ENCODE measurements at places on chromosomes 7 and 10.

DNA sequence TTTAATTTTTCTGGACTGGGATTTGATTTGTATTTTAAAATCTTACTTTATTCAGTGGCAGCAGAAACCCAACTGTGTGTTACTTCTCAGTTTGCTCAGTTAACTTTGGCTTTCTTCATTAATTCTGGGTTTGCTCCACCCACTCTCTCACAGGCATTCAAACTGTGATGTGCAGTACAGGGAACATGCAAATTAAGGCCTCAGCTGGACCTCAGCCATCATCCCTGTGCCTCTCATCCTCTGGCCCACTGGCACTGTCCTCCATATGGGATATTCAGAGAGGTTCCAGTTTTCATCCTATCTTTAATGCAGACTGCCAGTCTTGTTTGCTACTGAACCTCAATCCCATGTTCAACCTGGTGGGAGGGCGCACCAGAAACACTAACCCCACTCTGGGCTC lies 743.4 kb upstream of the IGFBP3 start:
- DNase-seq, result no peak

GRCh38 chr10:112221545-112221944 lies 38.0 kb upstream of the GPAM start:
- no peak for DNase-seq

GRCh38 chr7:115094163-115094562 lies 172.3 kb downstream of the MDFIC start:
- no peak for DNase-seq

DNA sequence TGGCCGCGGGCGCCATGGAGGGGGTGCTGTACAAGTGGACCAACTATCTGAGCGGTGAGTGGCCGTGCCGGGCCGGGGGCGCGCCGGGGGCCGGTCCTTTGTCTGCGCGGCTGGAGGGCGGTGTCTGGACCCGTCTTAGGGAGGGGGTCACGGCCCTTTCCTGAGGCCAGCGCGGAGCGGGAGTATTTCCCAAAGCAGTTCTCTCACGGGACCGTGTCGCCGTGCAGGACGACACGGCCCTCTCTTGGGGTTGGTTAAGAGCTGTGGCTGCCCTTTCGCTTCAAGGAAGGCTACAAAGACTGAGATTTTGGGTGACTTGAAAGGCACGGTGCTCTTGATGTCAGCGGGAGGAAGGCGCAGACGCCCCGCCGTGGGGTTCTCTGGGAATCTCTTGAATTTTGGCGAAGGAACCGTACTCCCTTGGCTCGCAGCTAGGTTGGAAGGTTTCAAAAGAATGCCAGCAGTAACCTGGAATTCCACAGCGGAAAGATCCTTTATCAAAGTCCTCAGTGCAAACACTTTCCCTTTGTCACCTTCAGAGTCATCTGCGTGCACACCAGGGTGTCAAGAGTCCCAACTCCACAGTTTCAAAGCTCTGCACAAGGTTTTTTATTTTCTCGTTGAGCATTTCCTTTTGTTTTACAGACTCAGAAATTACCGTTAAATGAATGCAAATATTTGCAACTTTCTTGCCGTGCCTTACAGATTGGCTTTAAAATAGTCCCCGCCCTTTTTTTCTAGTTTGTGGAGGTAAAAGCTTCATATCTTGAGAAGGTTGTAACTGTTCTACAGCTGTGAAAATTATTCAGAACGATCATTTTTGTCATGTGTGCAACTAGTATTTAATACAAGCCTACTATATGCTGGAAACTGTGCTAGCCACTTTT lies 780 bp downstream of the PLEKHA8 start:
- peak; percentile 24 for DNase-seq

DNA sequence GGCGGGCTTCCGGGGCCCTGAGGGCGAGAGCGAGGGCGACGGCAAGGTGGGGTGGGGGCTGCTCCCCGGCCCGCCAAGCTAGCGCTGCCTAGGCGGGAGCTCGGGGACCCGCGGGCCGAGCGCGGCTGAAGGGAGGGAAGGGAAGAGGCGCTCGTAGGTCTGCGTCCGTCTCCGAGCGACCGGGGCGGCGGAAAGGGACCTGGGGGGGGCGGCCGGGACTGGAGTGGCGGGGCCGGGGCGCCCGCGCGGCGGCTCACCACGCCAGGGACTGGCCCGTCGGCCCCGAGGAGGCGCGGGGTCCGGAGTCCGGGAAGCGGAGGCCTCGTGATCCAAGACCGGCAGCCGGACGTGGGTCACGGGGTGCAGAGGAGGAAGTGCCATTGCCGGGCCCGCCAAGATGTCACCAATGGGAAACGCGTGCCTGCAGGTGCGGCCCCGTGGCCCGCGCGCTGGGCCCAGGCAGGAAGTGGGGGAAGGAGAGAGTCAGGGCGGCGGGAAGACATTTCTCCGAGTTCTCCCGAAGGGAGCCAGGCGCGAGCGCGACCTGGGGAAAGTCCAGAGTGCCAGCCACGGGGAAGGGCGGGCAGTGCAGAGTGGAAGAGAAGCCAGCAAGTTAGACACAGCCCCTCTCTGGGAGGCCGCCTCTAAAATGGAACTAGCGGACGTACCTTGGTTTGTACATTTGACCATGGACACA lies 11.9 kb downstream of the HNRNPF start:
- DNase-seq, result peak; percentile 89

DNA sequence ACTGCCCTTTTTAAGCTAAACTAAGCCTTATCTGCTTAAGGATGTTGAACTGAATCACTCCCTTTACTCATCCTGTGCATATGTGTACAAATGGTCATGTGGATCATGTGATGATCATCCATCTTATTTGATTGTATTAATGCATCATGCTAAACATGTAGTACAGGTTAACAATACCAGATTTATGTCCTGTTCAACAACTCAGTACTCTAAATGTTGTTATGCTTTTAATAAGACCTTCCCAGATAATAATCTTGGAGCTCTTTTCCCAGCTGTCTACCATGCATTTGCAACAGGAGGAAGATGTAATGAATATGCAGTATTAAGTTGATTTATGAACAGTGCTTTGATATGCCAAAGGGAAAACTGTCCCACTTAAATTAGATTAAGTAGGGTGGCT lies 318.0 kb downstream of the BICC1 start:
- no peak for DNase-seq

DNA sequence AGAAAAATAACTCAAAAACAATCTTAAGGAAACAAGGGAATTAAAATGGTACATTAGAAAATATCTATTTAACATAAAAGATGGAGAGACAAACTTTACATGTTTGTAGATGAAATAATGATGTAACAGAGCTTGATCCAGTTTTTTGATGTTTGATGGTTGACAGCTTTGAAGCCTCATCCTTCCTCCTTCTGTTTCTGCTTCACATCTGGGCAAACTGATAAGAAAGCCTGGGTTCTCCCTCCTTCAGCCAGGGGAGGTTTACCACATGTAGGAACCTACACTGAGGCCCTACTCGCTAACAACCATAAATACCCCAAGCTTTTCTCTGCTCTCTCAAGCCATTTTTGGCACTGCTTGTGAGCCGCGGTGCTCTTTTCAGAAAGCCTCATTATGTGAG lies 82.8 kb upstream of the ZNF32 start:
- DNase-seq, result no peak

DNA sequence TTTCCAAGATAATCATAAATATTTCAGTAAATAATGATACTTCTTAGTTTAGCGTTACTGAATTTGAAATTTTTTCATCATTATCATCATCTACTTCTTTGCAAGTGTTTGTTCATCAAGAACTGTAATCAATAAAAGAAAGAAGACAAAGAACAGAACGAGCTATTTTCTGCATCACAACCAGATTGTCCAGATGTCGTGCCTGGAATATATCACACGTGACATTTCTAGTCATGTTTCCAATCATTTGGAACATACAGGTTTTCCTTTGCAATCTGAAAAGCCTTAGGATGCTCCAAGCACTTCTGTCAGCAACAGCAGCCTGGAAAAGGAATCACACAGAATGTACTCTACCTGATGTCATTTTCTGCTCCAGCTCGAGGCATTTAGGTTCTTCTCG lies 107.4 kb downstream of the FAM107B start:
- DNase-seq, result no peak

DNA sequence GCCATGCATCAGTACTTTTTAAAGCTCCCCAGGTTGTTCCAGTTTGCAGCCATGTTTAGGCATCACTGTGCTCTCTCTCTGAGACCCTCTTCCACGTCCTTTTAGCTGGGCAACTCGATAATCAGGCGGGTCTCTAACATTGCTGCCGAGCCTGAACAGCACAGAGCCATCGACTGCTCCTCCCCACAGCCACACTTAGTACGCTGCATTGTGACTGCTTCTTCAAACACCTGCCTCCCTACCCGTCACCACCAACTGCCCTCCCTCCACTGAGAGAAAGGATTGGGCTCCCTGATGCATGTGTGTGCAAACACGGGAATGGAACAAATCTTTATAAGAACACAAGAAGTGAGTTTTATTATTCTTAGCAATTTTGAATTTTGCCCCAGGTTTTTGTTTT lies 11.4 kb upstream of the TACR2 start:
- DNase-seq, result no peak

DNA sequence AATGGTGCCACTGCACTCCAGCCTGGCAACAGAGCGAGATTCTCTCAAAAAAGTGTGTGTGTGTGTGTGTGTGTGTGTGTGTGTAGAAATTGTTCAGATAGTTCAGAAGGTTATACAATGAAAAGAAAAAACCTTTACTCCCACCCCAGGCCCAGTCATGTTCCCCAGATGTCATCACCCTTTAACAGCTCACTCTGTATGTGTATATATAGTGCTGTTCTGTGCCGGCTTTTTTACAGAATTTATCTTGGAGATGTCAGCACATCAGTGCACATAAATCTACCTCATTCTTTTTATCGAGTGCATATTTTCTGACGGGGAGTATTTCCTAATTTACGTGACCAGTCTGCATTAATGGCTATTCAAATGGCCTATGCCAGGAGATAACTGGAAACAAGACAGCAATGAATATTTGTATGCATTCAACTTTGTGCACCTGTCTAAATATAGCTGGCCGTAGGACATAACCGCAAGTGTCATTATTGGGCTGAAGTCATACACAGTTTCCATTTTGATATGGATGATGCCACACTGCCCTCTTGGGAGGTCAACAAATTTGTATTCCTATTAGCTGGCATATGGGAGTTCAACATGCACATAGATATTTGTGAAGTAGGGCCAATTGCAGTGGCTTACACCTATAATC lies 11.7 kb downstream of the NIPSNAP2 start:
- DNase-seq, result no peak

DNA sequence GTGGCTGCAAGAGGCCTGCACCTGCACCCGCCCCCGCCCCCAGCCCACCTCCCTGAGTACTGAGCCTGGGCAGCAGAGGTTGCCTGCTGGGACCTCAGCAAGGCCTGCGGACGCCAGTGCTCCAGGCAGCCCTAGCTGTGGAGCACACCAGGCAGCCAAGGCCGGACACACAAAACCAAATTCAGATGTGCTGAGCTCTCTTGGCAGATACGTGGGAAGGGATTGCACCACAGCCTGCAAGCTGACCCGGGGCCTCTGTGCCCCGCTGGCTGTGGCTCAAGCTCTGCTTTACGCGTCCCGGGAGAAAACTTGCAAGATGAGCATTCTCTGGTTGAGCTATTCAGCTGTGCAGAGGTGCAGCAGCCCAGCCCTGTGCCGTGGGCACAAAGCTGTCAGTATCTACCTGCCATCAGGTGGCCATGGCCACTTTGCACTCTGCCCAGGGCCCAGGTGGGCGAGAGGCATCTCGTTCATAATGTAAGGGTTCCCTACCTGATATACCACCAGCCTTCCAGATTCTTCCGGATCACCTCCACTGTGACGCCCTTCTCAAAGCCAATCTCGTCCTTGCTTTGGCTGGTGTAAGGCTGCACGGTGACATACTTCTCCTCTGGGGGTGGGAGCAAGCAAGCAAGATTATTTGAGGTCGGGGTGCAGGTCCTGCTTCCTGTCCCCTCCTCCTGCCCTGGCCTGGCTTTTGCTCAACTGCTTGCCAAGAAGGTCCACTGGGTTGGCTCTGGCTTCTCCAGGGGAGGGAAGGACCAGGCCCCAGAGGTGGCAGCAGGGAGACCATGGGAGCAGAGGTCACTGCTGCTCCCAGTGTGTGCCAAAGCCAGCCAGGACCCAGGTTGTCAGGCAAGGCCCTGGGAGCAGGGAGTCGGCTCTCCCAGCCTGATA lies 123.4 kb downstream of the NEURL1 start:
- DNase-seq, result no peak

DNA sequence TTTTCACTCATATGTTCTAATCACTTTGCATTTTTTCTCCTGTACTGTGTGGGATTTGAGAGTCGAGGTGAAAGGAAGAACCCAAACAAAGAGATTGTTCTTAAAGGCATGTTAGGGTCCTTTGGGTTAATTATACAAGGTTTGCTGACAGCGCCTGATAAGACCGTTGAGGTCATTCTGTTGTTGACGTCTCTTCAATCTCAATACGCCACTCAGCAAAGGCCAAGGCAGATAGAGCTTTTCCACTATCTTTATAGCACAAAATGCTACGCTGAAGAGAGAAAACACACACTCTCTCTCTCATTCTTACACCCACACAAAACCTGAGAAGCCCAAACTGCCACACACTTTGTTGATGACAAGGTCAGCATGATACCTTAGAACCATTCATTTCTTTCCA lies 228.7 kb downstream of the CNTNAP2 start:
- DNase-seq, result no peak

- DNase-seq, result no peak
Measured at GRCh38 chr7:36758879-36759278, 34.6 kb upstream of the AOAH start.

- DNase-seq, result no peak
Measured at GRCh38 chr7:110001254-110001938, 1089.5 kb upstream of the LRRN3 start.

DNA sequence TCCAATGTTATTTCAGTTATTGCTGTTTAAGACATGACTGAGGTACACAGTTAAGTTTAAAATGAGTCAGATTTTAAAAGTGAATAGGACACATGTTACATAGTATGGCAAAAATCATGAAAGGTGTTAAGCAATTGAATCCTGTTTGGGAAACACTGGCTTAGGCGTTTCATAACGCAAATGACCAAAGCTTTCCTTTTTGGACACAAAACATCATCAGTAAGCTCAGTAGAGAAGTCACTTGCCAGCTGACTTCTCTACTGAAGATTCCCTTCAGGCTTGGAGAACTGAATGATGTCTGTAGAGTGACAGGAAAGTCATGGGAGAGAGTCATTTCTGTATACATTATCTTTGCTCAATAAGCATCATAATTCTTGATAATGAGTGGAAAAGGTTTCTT lies 64.4 kb upstream of the RSBN1L start:
- no peak for DNase-seq

GRCh38 chr10:102906507-102906906 lies 11.6 kb upstream of the CNNM2 start:
- DNase-seq, result no peak

DNA sequence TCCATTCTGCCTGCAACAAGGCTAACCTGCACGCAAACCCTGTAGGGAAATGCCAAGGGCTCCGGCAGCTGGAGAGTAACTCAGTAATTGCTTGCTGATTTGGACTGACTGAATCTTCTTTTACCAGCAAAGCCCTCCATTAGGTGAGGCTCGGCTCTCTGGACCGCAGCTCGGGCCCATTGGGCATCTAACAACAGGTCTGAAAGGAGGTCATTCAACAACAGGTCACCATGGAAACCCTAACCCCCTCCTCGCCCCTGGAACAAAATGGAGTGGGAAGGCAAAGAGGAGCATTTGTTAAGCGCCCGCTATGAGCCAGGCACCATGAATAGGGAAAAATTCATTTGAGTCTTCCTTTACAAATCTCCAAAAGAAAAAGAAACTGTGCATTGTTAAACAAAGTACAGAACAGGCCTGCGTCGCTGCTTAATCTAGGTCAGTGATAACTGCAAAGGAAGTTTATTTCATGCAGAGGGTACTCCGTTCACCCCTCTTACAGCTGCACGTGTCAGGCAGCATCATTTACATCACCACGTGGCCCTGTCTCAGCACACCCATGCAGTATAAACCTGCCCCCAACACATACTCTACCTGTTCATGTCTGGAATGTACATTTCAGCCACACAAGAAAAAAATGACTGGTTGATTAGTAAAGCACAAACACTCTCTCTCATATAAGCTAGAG lies 248.8 kb upstream of the NEBL start:
- DNase-seq, result peak; percentile 44
